ENCODE measurements at places on chromosomes 13 and 19. TPM values are rescaled to one million over a fixed set of nuclear protein-coding genes. Genes with fewer than 3 reads are reported as not detected.

DNA sequence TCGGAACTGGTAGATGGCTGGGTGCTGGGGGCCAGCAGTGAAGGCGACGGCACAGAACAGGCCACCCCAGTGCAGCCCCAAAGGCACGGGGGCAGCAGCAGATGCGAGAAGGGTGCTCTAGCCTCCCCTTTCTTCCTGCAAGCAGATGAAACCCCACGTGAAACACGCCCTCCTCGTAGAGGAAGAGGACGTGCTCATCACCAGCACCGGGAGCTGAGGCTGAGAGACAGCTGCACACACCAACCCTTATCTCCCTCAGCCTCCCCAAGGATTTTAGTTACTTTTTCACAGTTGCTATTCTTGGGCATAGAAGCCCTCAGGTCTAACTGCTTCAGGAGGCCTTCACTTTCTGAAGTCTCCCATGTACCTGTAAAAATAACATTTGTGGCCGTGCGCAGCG, 11.9 kb downstream of the ZNF787 start:
- DNase-seq = no peak

ANGPTL8 gene
- not detected for total RNA-seq

- DNase-seq = no peak
Measured at GRCh38 chr19:34686455-34686854, 9.0 kb downstream of the ZNF302 start.

CYSLTR2 gene
- total RNA-seq = 0.27 TPM

DNA sequence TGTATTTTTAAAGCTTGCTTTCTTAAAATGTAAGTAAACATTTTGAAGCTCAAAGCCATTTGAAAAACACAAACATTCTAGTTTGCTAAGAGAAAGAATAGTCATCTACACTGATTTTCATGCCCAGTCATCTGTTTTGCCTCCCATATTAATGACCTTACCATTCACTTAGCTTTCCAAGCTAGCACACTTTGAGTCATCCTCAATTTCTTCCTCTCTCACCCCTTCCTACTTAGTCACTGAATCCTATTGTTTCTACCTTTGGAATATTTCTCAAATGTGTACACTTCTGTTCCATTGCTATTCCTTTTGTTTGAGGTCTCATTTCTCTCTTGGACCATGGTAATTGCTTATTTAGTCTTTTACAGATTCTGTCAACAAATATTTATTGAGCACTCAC, 7.3 kb upstream of the HS6ST3 start:
- no peak for DNase-seq

- DNase-seq = no peak
Measured at GRCh38 chr13:29849071-29849631, 1.3 kb downstream of the UBL3 start.

All from left colon (tissue), 2 donors.